ENCODE measurements at places on chromosomes 1 and 21. TPM values are rescaled to one million over a fixed set of nuclear protein-coding genes. Genes with fewer than 3 reads are reported as not detected.

DNA sequence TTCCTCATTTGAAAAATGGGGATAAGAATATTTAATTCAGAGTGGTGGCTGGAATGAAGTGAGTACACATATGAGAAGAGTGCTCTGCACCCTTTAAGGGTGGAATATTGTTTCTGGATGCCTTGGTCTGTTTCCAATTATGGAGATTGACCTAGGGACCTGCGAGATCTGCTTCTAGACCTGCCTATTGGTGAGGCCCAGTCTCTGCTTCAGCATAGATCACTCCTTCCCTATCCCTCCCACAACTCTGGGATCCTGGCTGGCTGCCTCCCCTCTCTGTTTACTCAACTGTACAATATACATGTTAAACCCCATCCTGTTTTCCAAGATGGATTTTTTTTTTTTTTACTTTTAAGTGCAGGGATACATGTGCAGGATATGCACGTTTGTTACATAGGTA lies 6.4 kb upstream of the LDLRAD1 start:
- DNase-seq: no peak

- DNase-seq: no peak
Observed at GRCh38 chr1:1941868-1942752, 23.0 kb upstream of the TMEM52 start.

- DNase-seq: peak; percentile 92
Observed at GRCh38 chr1:234963180-234963903, 165.3 kb downstream of the TOMM20 start.

- no peak for DNase-seq
Observed at GRCh38 chr1:174815036-174815435, 184.7 kb upstream of the CACYBP start.

- no peak for DNase-seq
Observed at GRCh38 chr1:50531027-50531426, 107.8 kb upstream of the DMRTA2 start.

DNA sequence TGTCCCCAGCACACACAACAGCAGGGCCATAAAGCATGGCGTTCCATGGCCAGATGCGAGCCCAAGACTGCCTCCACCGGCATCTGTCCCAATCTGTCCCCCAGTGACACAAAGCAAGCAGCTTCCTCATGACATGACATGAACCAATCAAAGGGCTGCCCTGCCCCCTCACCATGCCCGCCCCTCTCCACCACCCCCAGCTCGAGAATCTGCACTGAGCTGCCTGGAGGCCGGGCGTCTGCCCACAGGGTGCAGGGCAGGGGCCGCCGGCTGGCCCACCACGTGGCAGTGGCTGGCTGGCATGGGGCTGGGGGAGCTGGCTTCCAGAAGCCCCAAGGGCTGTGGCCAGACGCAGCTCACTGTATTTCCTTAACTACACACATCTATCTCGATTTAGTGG lies 27.8 kb downstream of the WNT9A start:
- no peak for DNase-seq

GRCh38 chr1:88736633-88737248 lies 52.7 kb downstream of the PKN2 start:
- DNase-seq: peak; percentile 21

GRCh38 chr1:248871837-248872401 lies 13.0 kb upstream of the ZNF692 start:
- no peak for DNase-seq

DNA sequence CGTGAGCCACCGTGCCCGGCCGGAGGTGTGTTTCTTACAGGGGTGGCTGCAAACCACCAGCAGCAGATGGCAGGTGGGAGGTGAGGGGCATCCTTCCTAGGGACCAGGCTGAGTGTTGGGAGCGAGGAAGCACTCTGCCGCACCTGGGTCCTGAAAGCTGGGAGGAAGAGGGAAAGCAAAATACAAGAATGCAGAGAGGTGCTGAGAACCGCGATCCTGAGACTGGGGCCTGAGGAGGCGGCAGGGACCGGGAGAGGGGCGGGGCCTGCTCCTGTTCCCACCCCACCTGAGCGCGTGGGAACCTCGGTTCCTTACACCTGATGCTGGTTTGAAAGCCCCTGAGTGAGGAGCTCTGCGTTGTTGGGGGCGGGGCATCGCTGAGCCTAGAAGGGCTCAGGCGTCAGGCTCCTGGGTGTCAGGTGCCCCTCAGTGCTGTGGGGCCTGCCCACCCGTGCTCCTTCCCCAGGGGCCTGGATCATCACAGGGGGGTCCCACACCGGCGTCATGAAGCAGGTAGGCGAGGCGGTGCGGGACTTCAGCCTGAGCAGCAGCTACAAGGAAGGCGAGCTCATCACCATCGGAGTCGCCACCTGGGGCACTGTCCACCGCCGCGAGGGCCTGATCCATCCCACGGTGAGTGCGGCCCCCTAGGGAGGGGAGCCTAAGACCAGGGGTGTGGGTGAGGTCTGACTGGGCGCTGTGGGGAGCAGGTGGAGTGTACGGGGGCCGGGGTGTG lies 15.5 kb downstream of the TRPM2 start:
- no peak for DNase-seq

GRCh38 chr1:193626695-193627094 lies 440.3 kb upstream of the B3GALT2 start:
- no peak for DNase-seq

- DNase-seq: no peak
Observed at GRCh38 chr1:240965581-240966091, 353.7 kb upstream of the GREM2 start.

DNA sequence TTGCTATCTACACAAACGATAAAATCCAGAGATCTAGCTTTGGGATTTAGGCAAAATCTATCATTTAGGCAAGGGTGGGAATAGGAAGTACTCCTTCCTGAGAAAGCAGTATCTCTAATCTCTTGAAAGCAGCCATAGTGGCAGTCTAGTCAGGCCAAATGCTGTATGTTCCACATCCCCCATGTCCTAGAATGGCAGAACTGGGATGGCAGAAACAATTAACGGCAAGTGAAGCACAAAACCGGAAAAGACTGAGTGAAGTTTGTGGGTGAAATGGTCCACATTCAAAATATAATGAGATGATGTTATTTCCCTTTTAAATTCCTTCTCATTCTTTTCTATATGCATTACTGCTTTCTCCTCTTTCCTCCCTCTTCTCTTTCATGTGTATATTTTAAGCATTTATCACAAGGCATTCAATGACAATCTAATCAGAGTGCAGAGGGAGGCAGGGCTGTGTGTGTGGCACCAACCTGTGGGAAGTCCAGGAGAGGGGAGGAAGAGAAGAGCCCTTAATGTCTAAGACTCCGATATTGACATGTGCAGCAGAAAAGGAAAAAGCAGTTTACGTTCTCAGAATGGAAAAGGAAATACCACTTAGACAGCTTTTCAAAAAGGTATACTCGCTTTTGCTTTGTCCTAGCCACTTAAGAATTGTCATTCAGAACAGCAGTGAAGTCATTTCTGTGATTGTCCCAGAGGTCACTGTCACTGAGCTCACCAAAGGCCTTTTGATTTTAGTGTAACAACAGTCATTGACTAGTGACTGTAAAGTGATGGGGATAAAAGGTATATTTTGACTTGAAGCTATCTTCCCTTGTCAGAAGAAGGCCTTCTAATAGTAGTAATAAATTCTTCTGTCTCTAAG lies 42.3 kb upstream of the TADA1 start:
- no peak for DNase-seq

- no peak for DNase-seq
Observed at GRCh38 chr1:106907795-106908194, 148.7 kb upstream of the PRMT6 start.

GRCh38 chr1:206036663-206037455 lies 13.2 kb upstream of the CTSE start:
- DNase-seq: peak; percentile 5

The SLC45A1 gene
- total RNA-seq: 0.70 TPM

The FALEC gene
- not detected for total RNA-seq

The CR1 gene
- not detected for total RNA-seq

The PGLYRP4 gene
- not detected for total RNA-seq

The CRNN gene
- not detected for total RNA-seq

The FCGR3A gene
- total RNA-seq: not detected

The DYRK1A gene
- total RNA-seq: 97.3 TPM

Measured in myocyte (in vitro differentiated cells).